Fibroblast of skin of abdomen (primary cell): ENCODE measurements at places on chromosomes 12 and 14.

DNA sequence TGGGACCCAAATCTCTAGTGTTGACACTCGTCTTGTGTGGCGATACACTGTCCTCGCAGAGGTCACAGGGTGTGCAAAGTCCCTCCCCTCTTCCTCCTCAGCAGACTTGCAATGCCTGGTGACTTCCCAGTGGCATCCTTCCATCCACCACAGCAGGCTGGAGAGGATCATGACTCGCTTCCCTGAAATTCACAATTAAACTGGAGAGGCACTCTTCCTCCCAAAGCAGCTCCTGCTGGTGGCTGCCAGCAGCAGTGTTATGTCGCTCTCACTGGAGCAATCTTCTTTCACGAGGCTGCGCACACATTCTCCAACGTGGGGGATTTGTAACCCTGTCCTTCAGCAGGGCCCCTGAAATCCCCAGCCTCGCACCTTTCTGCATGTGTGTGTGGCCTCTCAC lies 145.2 kb upstream of the TMCC3 start:
- DNase-seq, result peak; percentile 91

GRCh38 chr14:105363847-105364708 lies 34.3 kb upstream of the TEX22 start:
- DNase-seq, result peak; percentile 66

GRCh38 chr14:102085488-102085887 lies 1.4 kb downstream of the HSP90AA1 start:
- no peak for DNase-seq

DNA sequence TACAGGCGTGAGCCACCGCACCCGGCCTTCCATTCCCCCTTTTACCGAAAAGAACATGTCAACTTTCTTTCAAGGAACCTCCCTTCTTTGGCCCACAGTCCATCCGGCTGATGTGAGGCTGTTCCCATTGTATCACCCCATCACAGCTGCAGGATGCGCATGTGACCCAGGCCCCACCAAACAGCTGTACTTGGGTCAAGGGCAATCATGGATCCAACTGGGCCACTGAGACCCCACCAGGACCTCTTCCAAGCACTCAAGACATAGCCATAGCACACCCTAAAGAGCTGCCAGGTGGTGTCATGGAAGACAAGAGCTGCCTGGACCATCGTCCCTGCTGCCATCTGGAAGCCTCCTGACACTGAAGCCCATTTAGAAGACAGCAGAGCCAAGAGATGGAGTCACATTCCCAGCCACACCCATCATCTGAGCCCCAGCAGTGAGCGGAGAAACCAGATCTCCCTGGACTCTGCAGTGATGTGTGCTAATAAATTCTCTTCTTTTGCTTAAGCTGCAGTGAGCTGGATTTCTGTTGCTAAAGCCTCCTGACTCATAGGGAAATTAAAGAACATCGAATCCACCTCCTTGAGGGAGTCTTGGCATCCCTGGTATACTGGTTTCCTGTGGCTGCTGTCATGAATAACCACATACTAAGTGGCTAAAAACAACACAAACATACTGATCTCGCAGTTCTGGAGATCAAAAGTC lies 105.6 kb downstream of the KSR2 start:
- DNase-seq, result peak; percentile 14

GRCh38 chr12:82524641-82525040 lies 162.1 kb upstream of the TMTC2 start:
- no peak for DNase-seq

- DNase-seq, result no peak
These were observed 17.3 kb upstream of the FIGNL2 start for GRCh38 chr12:51865757-51866270.

- DNase-seq, result peak; percentile 60
These were observed 8.5 kb upstream of the SYNE3 start for GRCh38 chr14:95524706-95525512.

DNA sequence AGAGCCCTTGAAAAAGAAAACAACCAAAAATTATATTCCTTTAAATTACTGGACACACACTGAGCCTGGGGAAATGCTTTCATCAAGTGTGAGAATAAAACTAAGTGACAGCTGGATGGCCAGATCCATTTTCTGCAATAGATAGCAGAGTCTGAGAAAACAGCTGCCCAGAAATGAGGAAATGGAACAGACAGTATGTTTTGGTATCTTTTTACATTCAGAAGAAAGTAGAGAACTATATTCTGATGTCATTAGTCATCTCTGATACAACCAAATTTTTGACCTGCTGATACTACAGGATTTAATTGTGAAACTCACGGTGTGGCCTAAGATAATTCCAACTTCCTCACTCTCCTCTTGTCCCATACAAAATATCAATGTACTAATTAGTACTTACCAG lies 78.2 kb downstream of the HMGA2 start:
- peak; percentile 63 for DNase-seq

GRCh38 chr12:110766311-110767154 lies 23.8 kb upstream of the PPP1CC start:
- DNase-seq, result no peak

- peak; percentile 94 for DNase-seq
These were observed 11.6 kb upstream of the TMPO start for GRCh38 chr12:98503592-98504367.

- peak; percentile 45 for DNase-seq
These were observed 11.1 kb upstream of the KITLG start for GRCh38 chr12:88591343-88591742.

DNA sequence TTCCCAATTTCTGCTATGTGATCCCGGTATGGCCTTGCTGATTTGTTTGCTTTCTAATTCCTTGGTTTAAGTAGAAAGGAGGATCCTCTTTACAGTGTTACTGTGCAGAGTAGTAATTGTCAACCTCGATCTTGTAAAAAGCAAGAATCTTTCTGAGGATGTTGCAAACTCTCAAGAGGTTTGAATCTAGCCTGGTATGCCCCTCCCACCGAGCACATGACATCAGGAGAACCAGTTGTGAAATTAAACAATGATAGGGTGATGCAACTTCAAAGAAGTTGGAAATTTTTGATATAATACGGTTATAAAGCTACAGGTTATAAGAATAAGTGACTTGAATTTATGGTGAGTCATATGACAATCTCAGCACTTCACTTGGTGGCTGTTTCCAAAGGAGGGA lies 35.0 kb upstream of the FUT8 start:
- peak; percentile 46 for DNase-seq

- no peak for DNase-seq
These were observed 1196.9 kb downstream of the VRK1 start for GRCh38 chr14:97994020-97994531.

GRCh38 chr12:121124402-121125109 lies 8.1 kb upstream of the P2RX7 start:
- peak; percentile 66 for DNase-seq

DNA sequence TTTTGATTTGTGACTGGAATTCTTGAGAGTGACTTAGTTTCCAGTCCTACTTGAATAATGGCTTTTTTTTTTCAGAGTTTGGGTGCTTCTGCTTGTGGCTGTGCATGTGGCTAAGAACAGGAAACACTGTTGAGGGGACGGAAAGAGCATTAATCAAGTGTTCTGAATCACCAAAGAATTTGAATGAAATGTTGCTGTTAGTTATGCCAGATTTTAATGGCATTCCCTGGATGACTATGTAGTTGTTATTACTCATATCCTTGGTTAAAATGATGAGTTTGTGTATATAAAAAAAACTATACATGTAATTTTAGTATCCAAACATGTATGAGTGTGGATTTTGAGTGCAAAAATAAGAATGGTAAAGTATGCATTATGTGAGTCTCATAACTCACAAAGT lies 347.9 kb downstream of the BCAT1 start:
- DNase-seq, result peak; percentile 91

DNA sequence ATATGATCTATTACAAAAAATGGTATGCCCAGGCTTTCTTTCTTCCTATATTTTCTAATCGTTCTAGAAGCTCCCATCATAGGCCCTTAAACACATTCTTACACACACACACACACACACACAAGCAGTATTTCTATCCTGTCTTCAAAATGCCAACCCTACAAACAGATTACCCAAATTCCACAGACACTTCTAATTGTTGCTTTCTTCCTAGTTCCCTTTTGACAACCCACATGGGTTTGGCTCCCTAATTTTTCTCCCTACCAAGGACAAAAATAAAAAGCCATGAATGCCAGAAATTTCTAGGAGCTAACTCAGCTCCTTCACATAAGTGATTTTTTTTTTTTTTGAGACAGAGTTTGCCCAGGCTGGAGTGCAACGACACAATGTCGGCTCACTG lies 60.3 kb upstream of the NTF3 start:
- peak; percentile 36 for DNase-seq

DNA sequence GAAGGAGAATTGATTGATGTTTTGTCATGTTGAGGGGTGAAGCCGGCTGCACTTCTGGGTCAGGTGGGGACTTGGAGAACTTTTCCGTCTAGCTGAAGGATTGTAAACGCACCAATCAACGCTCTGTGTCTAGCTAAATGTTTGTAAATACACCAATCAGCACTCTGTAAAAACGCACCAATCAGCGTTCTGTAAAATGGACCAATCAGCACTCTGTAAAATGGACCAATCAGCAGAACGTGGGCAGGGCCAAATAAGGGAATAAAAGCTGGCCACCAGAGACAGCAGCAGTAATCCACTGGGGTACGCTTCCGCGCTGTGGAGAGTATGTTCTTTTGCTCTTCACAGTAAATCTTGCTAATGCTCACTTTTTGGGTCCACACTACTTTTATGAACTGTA lies 384.1 kb downstream of the FOXG1 start:
- no peak for DNase-seq

DNA sequence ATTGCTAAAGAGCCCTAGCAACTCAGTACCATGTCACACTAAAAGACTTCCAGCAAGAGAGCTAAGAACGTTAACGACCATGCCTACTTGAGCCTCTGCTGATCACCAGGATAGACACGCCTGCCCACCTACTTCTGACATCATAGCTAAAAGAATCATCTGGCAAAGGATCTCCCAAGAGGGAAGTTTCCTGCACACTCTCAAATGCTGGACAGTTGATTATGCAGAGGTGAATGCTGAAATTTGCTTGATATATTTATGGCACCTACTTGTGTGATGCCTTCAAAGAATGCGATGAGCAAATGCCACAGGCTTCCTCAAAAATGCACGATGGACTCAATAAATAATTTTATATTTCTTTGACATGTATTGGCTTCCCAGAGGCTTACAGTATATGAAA lies 113.6 kb downstream of the GALC start:
- DNase-seq, result peak; percentile 71

DNA sequence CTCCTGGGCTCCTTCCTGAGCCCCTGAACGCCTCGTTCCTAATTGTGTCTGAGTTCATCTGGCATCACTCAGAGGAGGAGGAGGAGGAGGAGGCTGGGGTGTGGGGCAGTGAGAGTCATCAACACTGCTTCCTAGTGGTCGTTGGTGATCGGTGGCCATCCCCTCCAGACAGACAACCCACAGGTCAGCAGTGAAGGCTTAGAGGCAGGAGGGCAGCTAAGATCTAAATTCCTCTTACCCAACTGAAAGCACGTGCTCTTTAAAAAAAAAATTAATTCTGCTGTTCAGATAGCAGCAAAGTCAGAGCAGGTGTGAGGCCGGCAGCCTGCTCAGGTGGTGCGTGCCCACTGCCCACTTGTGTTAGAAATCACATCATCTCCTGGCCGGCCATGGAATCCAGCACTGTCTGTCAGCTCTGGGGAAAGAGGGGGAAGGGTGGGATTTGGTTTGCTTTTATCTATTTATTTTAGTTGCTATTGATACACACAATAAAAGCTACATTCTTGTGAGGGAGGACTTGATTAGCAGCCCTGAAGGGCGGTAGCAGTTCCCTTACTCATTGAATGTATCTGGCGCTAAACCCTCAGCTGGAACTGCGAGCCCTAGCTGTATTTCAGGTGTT lies 46.6 kb downstream of the PPP2R5C start:
- DNase-seq, result peak; percentile 10

- DNase-seq, result no peak
These were observed 52.9 kb downstream of the GNS start for GRCh38 chr12:64706306-64706705.

- no peak for DNase-seq
These were observed 366.0 kb upstream of the RGS6 start for GRCh38 chr14:71566276-71566675.

DNA sequence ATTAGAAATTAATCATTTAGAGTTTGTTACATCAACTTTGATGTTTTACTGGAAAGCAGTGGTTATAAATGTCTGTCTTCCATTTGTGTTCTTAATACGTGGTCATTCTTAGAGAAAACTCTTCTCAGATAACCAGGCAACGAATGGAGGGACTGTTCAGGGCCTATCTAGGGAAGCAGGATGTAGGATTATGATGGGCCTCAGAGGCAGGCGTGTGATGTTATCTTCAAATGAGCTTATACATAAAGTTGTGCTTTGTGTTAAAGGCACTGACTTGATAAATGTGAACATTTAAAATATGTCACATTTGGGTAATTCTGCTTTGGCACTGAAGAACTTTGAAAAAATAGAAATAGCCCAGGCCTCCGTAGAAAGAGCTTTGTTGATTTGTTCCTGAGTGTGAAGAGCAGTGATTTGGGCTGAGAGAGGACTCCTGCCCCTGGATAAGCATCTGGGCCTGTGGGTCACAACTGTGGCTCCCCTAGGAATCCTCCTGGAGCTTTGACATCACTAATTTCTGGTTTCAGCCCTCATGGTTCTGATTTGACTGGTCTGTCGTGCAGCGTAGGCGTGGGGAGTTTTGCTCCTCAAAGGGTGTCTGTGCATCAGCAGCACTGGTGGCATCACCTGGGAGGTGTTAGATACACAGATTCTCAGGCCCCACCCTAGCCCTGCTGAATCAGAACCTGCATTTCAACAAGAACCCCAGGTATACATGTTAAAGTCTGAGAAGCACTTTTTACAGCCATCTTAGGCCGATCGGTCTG lies 55.4 kb downstream of the SAMD4A start:
- no peak for DNase-seq
